ENCODE measurements at places on chromosomes 12 and 14.

DNA sequence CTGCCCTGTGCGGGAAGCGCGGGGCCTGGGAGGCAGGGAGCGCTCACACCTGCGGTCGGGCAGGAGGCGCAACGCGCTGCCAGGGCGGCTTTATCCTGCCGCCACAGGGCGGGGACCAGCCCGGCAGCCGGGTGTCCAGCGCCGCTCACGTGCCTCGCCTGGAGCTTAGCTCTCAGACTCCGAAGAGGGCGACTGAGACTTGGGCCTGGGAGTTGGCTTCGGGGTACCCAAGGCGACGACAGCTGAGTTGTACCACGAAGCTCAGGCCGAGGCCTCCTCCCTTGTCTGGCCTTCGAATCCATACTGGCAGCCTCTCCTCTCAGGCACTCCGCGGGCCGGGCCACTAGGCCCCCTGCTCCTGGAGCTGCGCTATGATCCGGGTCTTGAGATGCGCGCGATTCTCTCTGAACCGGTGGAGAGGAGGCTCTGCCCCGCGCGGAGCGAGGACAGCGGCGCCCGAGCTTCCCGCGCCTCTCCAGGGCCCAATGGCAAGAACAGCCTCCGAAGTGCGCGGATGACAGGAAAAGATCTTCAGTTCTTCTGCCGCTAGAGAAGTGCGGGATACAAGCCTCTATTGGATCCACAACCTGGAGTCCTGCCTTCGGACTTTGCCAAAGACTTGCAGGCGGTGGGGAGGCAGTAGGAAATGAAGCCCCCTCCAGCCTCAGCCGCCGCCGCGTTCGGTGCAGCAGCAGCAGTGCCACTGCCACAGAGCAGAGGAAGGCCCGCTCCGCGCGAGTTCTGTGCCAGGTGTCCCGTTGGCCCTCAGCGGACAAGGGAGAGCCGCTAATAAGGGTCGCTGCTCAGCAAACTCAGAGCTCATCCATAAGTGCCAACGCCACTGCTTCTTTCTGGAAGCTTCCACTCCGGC is 6.8 kb downstream of the SIX1 start:
- DNase-seq: no peak

GRCh38 chr12:64323476-64324225 is 66.9 kb downstream of the C12orf56 start:
- no peak for DNase-seq

GRCh38 chr14:25803386-25804018 is 753.6 kb upstream of the STXBP6 start:
- DNase-seq: no peak

DNA sequence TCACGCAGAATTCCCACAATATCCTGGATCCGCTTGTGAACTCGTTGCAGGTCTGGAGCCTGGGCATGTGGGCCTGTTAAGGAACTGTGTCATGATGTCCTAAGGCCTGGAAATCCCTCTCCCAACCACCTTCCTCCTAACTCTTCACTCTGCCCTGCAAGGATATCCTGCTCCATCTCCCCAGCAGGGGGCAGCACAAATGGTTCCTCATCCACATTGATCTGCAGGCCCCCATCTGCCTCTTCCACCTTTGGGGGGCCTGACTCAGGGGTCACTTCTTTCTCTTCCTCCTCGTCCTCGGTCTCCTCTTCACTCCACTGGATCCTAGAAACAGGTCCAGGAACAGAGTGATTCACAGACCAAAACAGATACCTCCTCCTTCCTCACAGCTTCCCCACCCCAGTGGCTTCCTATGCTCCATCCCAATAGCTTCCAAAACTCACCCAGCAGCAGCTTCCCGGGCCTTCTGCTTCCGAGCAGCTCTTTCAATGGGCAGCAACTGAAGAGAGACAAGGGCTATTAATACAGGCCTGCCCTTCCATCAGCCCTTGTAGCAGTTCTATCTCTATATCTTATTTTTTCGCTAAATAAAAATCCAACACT is 4.5 kb downstream of the NOP2 start:
- no peak for DNase-seq

DNA sequence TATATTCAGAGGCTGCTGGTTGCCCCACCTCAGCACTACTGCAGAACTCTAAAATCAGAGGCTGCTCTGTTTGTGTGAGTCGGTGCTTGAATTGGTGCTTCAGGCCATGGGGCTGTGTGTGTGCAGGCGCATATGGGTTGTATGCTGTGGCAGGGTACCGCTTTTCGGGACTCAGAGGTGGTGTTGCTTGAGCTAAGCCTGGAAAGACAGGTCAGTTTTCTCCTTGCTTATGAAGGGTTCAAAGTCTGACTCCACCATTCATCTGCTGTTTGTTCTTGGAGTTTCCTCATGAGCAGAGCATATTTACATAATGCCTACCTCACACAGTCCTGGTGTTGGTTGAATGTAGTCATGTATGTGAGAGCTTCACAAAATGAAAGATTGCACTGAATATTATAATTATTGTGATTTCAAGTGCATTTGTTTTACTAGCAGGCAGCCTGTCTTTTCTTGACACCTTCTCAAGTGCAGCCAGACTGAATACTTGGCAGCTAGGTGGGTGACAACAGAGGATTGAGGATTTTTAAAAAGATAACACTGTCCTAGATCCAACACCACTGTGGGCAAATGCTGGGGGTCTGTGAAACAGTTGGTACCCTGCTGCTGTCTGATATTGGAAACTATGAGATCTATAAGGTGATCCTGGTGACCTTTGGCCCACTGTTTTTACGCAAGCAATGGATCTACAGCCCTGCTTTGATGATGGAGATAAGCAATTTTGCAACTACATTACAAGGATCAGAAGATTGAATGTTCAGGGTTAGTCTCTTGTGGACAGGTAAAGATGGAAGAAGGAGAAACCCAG is 1.0 kb upstream of the ANG start:
- DNase-seq: no peak

DNA sequence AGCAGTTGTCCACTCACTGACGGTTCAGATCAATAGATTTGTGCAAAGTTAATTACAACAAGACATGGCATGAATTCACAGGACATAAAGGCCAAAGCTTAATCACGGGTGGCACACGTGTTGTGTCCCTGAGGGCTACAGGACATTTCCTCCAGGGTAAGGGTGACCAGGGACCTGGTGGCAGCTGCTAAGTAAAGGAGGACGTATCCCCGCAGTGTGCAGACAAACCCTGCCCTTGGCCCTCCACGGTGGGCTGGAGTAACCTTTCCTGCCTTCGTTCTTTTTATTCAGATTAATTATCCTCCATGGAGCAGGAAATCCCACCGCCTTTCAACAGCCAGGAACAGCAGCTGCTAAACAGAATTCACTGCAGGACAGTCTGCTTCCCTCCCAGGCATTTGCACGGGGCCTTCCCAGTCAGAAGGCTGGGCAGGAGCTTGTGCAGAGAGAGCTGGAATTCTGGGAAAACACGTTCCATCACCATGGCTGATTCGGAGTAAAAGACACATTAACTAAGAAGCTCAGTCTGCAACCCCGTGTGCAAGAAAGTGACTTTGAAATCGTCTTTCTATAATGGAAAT is 289.9 kb upstream of the SFSWAP start:
- no peak for DNase-seq

DNA sequence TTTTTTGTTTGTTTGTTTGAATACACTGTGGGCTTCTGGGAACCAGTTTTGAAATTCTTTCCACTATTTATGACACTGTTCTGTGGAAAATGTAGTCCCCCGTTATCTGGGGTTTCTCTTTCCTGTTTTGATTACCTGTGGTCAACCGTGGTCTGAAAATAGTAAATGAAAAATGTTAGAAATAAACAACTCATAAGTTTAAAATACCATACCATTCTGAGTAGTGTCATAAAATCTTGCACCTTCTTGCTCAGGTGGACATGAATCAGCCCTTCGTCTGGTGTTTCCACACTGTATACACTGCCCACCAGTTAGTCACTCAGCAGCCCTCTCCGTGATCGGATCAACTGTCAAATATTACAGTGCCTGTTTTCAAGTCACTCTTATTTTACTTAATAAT is 5.1 kb upstream of the PAPOLA start:
- DNase-seq: no peak

GRCh38 chr12:98678946-98679610 is 34.0 kb downstream of the APAF1 start:
- no peak for DNase-seq

DNA sequence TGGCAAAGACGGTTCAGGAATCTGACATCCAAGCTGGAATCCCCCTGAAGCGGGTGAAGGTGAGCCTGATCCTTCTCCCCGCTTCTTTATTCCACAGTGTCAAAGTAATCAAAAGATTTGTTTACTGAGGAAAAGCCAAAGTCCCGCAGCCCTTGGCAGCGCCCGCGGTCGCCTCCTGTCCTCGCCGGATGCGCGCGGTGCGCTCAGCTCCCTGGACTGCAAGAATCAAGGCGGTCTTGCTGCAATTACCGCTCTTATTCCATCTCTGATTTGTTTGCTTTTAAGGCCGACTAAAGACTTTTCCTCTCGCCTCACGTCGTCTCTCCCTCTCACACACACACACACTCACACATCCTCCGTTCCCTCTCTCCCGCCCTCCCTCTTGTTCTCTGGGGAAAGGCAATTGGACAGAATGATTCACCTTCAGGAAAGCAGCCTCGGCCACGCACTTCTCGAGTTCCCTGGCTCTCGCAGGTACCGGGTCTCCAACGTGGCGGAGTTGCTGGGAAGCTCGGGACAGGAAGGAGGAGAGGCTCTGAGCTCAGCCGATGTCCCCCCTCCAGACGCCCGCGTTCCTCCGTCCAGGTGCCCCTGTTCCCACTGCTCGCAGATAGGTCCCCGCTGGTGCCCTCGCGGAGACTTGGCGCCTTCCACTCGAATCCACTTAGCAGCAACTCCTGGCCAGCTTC is 68.6 kb upstream of the USP15 start:
- DNase-seq: no peak

- DNase-seq: no peak
These were observed 2.2 kb downstream of the ANKRD33 start for GRCh38 chr12:51890133-51890464.

GRCh38 chr12:75874441-75874840 is 157.1 kb downstream of the PHLDA1 start:
- no peak for DNase-seq

DNA sequence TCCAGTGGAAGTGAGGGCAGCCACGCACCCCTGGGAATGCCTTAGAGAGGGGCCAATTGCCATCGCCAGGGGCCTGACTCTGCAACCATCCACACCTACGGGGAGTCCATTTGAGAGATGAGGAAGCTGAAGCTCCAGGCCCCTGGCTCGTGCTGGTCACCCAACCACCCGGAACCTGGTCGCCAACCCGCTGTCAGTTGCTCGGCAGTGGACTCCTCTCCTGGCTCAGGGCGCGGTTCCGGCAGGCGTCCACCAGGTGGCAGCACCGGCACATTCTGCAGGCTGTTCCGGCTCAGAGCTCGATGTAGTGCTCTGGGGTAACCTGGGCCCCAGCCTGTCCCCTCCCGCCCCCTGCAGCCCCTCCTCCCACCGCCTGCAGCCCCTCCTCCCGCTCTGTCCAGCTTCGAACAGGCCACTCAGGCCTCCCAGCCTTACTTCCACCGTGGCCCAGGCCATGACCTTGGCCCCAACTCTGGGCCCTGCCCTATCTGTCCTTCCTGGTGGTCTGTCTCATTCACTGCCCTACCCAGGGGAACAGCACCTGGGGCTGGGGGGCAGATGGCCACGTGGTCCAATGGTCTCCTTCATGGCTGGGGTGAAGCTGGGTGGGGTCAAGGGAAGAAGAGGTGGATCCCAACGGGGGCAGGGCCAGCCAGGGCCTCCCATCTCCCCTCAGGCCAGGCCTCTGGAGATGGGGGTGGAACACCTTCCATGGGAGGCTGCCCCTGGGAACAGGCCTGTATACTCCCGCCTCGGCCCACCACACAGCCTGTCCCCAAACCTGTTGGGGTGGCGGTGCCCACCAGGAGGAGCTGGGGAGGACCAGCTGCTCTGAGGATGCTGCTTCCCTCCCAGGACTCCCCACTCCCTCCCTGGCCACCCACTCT is 15.7 kb downstream of the SIVA1 start:
- peak; percentile 71 for DNase-seq

DNA sequence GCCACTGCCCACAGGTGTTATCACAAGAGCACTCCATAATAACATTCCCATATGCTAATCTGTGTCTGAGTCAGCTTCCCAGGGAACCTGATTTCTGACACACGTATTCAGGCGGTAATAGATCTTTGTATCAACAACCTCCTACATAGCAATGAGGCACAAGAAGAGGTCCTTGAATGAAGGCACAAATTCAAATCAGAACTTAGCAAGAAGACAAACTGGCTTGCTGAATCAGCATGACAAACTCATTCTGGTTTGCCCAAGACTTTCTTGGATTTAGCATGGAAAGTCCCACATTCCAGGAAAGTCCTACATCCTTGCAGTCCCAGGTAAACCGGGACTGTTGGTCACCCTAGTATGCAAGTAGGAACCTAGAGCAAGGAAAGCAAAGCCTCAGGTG is 33.9 kb upstream of the RNU6-7 start:
- DNase-seq: no peak

DNA sequence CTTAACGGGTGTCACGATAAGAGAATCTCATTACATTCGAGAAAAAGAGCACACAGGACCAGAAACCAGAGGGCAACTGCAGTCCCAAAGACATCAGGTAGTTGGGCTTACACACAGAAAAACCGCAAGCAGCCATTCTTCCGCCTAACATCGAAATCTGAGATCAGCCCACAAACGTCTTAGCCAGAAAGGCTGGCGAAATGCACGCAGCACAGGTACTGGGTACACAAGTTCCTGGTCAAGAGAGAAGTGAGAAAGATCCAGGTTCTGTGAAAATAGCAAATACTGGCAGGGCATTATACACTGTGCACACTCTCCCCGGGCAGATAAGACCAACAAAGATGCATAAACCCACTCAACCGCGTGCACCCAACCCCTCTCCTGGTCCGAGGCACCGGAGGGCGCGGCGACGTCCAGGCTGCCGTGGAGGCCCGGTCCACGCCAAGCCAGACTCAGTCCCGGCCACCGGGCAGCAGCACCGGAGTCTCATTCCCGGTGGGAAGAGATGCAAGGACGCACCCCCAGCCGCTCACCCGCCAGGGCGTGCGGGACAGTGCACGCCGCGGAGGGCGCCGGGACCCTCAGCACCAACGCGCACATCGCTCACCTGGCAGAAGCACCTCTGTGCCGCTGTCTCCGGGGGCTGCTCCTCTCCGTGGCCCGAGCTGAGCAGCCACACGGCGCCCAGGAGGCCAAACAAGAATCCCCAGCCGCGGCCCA is 437 bp downstream of the ERO1A start:
- peak; percentile 33 for DNase-seq

DNA sequence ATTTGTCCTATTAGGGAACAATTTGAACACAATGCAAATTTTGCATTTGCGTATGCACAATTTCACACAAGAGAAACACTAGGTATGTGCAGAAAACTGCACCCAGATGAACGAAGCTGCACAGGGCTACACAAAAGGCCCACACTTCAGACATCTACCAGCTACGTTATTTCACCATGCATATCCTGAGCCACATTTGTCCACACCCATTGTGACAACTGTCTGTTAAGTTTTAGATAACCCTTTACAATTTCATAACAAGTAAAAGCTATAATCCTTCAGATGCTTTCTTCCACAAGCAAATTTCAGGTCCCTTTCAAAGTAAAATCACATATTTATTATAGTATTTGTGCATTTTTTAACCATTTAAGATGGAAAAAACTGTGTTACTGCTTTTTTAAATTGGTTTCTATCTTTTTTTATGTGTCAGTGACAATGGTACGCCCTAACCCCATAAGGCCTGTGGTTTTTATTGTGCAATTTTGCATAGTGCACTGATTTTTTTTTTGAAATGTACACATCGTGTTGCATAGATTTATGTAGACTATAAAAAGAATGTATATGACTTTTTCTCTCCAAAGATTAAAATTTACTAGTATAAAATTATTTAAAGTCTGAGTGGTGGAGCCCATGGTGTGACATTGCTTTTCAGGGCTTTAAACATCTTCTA is 87.8 kb upstream of the BTG1 start:
- DNase-seq: no peak

- peak; percentile 8 for DNase-seq
These were observed 55.2 kb downstream of the SLC38A4 start for GRCh38 chr12:46770501-46771183.

GRCh38 chr12:116644806-116645205 is 85.6 kb downstream of the MAP1LC3B2 start:
- no peak for DNase-seq
